NCI-H187 treated with DMSO at 0.1 percent for 48 hours (cell line): ENCODE measurements at places on chromosomes 12 and 14.
A peak's percentile ranks its signal among the peaks of the same experiment; 100 is the strongest.

- DNase-seq, result no peak
Measured at GRCh38 chr12:22971701-22972191, 346.8 kb downstream of the ETNK1 start.

DNA sequence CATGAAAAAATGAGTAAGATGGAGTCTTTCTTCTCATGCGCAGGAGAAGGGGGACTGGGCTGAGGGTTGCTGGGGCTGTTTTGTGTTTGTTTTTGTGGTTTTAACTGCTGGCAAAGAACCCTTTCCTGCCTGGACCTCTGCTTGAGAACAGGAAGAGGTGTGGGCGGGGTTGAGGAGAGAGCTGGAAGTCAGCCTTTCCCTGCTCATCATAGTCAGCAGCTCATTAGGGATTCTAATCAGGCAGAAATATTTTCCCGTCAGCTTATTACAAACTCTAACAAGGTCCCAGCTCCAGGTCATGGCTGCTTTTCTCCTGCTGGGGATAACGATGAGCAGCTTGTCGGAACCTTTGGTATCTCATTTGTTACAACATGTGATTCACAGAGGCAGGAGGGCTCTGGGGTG, 185.0 kb upstream of the NRXN3 start:
- DNase-seq, result no peak

GRCh38 chr12:4323396-4323795, 2.4 kb downstream of the TIGAR start:
- DNase-seq, result no peak

DNA sequence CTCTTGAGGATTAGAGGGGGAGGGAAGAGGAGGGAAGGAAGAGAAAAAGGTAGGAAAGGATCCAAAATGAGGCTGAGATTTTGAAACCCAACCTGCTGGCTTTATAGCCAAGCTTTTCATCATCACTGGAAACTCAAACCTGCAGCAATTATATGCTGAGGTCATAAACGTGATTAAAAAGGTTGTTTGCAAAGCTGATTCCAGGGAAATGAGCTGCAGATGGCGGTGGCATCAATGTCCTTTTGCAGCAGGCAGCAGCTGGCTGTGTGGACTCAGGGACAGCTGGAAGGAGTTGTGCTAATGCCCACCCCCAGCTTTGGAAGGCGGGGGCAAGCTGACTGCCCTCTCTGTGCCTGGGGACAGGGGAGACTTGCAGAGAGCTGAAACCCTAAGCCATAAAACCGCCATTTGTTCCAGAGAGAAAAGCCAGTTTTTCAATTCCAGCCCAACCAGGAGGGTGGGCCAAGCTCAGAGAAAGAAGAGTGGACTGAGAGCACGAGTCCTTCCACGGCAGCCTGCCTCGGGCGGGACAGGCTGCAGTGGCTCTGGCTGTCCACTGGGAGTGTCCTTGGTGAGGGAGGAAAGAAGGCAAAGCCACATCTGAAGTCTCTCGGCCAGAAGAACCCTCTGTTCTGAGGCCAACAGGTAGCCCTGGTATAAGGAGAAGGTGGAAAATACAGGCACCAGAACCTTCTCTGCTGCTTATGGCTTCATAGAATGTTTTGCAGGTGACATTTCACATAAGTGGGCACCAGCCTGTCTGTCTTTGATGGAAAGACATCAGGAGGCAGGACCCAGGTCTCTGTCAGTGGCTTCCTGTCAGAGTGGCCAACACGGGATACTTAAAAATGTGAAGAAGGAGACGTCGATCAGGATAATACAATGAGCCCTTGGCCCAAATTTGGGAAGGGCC, 90.7 kb downstream of the SINHCAF start:
- no peak for DNase-seq

DNA sequence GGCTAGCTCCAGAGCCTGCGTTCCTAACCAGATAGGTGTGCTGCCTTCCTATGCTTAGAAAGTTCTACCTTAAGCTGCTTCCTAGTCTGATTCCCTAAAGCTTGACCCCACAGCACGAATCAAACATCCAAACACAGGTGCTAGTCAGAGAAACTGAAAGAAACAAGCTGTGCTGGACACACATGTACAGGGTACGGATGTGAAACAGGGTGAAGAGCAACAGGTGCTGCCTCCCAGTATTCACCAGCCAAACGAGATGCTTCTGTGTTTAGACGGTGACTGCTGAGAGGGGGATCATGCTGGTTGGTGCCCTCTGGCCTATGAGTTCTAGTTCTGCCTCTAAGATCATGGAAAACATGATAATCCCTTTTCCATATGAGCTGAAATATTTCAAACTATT, 105.3 kb downstream of the GRIP1 start:
- DNase-seq, result no peak

- no peak for DNase-seq
Measured at GRCh38 chr12:24212496-24212895, 263.0 kb upstream of the SOX5 start.

DNA sequence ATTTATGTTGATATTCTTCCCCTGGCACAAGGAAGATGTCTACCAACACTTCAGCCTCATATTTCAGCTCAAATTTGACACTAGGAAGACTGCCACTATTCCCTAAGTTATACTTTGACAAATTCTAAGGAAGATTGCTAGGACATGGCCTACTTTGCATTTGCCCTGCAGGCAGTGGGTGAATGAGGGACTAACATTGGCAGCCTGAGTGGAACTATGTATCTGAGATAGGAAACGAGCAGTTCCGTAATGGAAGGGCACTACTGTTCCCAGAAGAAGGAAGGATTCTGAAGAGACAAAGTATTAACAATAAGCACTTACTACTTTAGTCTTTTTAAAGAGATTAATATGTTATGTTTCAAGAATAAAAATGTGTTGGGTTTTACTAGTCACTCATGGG, 115.1 kb downstream of the SLC16A7 start:
- DNase-seq, result no peak

- DNase-seq, result no peak
Measured at GRCh38 chr12:107411792-107412535, 273.6 kb upstream of the PWP1 start.

DNA sequence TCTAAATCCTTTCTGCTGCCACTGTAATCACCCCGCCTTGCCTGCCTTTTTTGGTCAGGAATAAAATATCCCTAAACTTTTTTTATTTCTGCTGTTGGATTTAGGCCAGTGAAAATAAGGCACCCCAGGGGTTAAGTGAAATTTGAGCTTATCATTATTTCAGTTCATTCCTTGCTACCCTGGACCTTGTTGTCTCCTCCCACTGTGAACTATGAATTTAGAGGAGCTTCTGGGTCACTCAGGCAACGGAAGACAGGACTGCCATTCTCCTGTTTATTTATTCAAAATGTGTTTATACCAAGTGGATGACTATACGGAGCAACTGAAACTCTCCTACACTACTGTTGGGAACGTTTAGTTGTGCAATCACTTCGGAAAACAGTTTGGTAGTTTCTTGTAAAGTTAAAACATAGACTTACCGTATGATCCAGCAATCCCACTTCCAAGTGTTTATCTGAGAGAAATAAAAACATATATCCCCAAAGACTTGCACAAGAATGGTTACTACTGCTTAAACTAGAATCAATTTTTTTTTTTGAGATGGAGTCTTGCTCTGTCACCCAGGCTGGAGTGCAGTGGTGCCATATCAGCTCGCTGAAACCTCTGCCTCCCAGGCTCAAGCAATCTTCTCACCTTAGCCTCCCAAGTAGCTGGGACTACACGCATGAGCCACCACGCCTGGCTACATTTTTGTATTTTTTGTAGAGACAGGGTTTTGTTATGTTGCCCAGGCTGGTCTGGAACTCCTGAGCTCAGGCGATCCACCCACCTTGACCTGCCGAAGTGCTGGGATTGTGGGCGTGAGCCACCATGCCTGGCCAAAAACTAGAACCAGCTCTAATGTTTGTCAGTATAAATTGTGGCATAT, 2.3 kb upstream of the TRAFD1 start:
- DNase-seq, result no peak

DNA sequence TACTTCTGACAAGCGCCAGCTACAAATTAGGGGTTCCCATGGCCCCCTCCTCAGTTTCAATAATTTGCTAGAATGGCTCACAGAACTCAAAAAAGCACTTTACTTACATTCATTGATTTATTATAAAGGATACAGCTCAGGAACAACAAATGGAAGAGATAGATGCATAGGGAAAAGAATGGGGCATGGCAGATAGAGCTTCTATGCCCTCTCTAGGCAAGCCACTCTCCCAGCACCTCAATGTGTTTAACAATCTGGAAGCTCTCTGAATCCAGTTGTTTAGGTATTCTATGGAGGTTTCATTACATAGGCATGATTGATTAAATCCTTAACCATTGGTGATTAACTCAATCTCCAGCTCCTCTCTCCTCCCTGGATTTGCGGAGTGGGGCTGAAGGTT, 184.5 kb upstream of the DAAM1 start:
- no peak for DNase-seq

- no peak for DNase-seq
Measured at GRCh38 chr12:78118036-78118435, 287.3 kb downstream of the NAV3 start.

GRCh38 chr14:76525106-76525821, 149.3 kb downstream of the ESRRB start:
- no peak for DNase-seq

DNA sequence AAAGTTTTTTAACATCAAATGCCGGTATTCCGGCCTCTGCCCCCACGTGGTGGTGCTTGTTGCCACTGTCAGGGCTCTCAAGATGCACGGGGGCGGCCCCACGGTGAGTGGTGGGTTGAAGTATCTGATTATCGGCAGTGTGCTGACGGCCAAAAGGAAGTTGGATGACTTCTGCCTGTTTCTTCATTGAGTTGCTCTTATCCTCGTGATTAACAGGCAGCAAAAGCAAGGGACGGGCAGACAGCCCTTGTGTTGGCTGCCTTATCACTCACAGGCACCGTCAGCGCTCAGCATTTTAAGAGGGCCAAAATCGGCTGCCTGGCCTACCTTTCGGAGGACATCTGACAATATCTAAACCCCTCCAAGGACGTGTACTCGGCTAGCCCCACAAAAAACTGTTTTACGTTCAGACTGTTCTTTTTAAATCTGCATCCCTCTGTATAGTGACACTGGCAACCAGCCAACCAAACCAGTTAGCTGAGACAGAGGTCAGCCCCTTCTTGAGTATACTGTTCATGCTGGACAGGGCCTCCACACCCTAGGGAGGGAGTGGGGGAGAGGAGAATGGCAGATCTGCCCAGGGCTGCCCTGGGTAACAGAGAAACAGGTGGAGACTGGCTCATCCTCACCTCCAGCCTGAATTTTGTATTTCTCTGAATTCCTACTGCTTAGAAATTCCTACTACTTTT, 22.9 kb upstream of the AKAP5 start:
- DNase-seq, result no peak

- peak; percentile 33 for DNase-seq
Measured at GRCh38 chr12:113912760-113913329, 53.3 kb downstream of the RBM19 start.

GRCh38 chr14:30195941-30196340, 268.3 kb upstream of the PRKD1 start:
- DNase-seq, result no peak

- DNase-seq, result no peak
Measured at GRCh38 chr14:99309220-99309766, 37.3 kb upstream of the BCL11B start.

DNA sequence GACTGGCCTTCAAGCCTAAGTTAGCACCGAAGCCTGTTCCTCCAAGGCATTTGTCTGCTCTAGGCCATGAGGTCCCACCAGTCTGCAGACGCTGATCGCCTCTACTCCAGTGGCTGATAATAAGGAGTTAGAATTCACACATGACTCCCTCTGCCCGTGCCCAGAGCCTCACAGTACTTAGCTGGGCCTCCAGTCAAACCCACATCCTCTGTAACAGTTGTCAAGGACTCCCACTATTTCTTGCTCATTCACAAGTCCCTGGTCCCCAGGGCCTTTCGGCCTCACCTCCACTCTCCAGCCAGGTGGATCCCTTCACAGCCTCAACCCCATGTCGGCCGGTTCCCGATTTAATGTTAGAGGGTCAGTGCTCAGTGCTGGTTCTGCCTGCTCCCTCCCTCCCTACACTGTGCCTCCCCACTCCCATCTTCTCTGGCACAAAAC, 6.3 kb upstream of the KRT5 start:
- DNase-seq, result no peak

DNA sequence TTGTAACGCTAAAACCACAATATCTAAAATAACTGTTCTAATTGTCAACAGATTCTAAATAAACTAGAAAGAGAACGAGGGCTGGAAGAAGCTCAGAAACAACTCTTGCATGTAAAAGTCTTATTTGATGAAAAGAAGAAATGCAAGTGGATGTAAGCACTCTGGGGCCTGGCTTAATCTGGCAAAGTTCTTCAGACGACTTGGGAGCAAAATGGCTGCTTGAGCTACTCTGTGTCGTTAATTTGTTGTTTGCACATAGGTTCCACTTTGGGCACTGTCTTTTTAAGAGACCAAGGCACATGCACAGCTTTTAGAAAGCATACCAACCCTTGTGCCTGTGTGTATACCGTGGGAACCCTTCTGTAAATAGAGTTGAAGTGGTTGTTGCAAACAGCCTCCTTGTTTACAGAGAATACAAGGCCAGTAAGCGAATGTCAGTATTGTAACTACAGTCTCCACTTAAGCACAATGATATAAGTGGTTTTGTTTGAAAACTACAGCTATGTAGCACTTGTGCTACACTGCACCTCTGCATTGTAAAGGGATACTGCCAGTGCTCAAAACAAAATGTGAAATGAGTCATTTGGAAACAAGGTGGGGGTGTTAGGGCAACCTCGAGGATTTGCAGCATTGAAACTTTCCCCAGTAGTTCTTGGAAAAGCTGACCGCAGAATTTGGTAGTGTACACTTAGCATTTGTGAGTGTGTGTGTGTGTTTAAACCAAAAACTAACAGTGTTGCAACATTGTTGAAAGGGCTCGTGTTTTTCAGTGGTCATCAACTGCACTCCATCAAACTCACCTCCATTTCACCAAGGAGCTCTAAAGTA, 154.3 kb downstream of the CEP83 start:
- no peak for DNase-seq

- DNase-seq, result no peak
Measured at GRCh38 chr12:31298515-31298910, 27.4 kb downstream of the SINHCAF start.

GRCh38 chr12:121079736-121080272, 40.8 kb upstream of the OASL start:
- no peak for DNase-seq

DNA sequence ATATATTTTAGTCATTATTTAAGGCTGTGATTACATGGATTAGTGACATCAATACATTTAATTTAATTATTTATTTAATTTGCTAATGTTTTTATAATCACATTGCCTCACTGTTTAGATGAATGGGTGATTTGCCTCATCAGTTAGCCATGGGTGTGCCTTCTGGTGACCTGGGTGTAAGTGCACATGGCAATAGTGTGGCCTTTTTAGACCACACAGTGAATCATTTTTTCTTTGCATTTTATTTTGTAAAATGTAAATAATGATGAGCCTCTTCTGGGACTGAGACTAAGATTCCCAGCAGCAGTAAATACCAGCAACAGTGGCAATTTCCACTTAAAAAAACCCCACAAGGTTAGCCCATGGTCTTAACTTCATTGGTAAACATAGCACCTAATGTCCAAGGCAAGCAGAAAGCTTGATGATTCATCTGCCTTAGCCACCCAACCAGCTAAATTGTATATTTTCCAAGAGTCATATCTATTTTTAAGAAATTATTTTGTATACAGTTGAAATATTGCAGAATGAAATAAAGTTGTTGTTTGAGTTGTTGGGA, 235.9 kb upstream of the NOVA1 start:
- no peak for DNase-seq
